Chondrocyte (in vitro differentiated cells): ENCODE measurements at places on chromosomes 6 and 20.

DNA sequence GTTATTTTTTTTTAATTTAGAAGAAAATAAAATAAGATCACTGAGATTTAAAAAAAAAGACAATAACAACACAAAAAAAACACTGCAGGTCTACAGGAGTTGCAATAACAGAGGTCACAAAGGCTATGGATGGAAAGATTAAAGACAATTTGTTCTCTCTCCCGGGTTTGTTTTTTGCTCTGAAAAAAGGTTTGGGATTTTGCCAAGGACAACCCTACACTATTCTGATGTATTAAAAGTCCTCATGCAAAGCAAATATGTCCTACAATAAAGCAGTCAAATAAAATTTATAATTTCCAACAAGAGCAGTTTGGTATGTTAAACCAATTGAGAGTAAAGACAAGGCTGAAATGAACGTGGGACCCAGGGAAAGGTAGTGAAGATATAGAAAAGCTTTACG lies 55.6 kb downstream of the PTPRK start:
- DNase-seq, result no peak

DNA sequence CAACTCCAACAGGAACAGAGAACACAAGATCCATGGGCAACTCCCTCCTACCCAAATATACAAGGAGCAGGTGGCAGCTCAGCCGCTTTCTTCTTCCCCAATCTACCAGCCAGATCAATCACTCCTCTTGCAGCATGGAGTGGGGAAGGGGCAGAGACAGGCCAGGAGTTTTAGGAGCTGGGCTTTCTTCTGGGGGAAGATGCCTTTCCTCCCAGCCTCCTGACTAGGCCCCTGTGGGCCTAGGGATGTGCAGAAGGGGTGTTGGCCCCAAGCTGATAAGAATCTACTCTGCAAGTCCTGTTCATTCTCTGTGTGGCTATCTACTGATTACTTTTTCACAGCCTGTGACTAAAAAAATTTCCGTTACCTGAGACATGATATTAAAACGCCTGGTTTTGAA lies 189.0 kb downstream of the BCAS1 start:
- DNase-seq, result no peak

- DNase-seq, result no peak
Observed at GRCh38 chr6:15378272-15378671, 132.4 kb downstream of the JARID2 start.

DNA sequence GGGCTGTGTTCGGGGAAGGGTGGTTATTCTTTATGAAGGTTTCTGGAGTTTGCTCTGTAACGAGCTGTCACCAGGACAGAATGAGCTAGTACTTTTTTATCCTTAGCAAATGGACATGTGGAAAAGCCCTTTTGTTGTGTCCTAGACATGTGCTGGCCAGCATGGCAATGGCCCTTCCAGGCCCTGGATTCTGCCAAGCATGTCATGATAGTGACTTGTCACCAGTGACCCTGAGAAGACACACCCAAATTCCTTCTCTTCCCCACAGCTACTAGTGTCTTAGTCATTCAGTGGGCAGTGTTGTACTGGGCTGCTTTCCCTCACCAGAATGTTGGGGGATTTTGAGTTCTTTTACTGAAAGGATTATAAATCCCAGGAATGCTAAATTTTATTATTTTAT lies 74.0 kb upstream of the XRN2 start:
- no peak for DNase-seq

DNA sequence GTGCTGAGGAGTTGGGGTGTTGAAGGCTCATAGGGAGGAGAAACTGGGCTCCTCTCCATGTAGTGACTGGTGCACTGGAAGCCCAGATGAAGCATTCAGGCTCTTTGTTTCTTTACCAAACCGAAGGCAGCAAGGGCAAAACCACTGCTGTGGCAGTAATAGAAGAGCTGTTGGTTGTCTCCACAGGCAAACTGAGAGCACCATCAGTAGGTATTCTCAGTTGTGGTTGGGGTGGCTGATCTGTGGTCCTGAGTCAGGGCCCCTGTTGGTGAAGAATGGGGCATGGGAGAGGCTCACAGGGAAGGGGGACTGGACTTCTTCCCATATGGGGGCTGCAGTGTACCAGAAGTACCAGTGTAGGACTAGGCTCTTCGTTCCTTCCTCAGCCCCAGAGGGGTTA lies 460.2 kb upstream of the IMPG1 start:
- no peak for DNase-seq

GRCh38 chr6:54877713-54878317 lies 31.2 kb downstream of the FAM83B start:
- no peak for DNase-seq

DNA sequence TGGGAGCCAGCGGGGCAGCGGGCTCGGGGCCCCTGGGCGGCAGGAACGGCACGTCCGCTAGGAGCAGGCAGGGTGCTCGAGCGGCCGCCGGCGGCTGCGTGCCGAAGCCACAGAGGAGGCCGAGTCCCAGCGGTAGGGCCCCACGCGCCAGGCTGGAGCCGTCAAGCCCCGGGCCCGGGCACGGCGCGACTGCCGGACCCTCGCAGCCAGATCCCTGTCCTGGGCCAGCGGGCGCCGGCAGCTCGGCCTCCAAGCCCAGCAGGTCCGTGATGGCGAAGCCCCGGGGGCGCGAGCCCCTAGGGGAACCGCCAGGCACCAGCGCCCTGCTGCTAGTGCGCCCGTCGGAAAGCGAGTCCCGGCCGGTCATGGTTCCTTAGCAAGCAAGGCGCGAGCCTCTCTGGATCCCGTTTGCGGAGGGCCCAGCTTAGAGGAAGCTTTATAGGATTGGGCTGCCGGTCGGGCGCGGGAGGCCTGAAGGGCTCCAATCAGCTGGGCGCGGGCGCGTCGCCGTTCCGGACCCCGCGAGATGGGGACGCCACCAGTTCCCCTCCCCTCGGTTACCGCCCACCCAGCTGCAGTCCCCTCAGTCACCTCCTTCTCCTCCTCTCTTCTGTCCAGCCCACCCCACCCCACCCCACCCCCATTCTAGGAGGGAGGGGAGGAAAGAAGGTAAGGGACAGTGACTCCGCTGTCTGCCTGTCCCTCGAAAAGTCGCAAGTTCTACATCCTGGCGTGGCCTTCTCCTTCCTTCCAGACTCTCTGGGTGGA lies at the start of gene VSX1:
Gene VSX1, minus strand, starts transcription at position 412 of the 768 bp plus-strand sequence. Its CDS starts 45 bp downstream, at position 367.
- no peak for DNase-seq

DNA sequence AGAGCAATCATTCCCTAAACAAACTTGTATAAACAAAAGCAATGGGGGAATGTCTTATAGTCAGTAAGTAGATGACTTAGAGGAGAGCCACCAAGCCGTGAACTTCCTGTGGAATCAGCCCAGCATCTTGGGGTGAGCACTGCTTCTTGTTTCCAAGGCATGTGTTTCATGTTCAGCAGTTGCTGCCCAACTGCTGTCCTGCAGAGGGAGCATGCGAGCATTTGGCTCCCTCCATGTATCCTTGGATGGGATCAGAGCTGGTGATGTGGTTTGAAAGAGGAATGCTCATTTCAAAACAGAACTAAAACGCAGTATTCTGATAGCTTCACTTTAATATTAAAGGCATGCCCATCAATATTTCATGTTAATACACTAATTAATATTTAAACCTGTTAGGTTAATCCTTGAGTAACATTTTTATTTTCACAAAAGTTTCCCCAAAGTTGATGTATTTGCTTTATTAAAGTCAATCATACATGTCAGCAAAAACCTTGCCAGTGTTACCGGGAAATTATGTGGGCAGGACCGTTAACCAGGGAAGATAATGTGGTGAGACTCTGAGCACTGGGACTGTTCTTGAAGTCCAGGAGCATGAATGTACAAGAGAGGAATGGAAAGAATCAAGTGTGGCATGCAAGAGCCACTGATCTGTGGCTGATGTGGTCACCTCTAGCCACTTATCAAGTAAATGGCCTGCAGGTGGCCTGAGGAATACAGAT lies 172.1 kb upstream of the GGTLC1 start:
- no peak for DNase-seq

DNA sequence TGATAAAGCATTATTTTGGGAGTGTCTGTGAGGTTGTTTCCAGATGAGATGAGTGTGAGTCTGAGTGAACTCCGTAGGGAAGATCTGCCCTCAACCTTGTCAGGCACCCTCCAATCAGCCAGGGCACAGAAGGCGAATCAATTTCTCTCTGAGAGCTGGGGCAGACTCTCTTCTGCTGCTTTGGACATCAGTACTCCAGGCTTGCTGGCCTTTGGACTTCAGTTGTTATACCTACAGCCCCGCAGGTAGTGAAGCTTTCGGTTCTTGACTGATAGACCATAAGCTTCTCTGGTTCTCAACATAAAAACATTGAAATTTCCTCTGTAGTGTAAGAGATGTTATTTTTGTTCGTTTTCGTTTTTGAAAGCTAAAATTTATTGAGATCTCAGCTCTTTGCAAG lies 71.4 kb downstream of the MAFB start:
- no peak for DNase-seq

- no peak for DNase-seq
Observed at GRCh38 chr20:50866831-50867230, 64.4 kb downstream of the ADNP start.

- no peak for DNase-seq
Observed at GRCh38 chr6:110573136-110573535, 96.7 kb upstream of the SLC22A16 start.

- DNase-seq, result no peak
Observed at GRCh38 chr6:85464260-85464644, 14.4 kb downstream of the NT5E start.

DNA sequence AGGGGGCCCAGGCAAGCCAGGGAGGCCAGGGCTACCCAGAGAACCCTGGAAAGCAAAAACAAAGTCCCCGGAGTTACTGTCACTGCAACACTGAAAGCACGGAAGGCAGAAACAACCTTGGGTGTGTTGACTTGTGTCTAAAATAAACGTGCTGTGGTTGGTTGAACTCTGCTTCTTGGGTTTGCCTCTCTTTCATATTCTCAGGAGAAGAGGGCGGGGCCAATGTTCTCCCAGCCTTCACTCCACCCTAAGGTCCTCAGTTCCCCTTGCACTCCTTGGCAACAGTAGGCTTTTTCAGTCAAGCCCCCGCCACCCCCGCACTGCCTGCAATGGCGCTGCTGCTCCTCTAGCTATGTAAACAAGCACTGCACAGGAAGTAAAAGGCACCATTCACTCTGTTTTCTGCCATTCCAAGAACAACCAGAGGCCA lies 60.9 kb downstream of the COL9A1 start:
- no peak for DNase-seq

- DNase-seq, result no peak
Observed at GRCh38 chr20:1283522-1284510, 17.7 kb downstream of the SNPH start.

DNA sequence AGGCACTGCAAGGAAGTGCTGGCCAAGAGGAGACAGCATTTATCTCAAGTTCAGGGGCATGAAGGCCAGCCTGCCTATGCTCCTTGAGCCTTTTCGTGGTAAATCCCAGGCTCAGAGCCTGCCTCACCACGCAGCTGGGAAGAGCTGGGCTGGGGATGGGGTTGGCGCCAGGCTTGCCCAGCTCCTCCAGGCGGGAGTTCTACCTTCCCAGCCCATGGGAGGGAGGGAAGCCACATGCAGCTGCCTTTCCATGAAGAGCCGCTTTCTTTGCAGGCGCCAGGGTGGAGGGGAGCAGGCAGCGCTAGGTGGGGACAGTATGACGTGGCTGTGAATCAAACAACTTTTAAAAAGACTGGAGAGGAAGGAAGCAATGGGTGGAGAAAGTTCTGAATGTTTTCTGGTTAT lies 19.5 kb upstream of the SIRT5 start:
- no peak for DNase-seq

GRCh38 chr6:44497807-44498206 lies 110.3 kb downstream of the CDC5L start:
- no peak for DNase-seq

- no peak for DNase-seq
Observed at GRCh38 chr6:112038268-112038667, 15.6 kb upstream of the CCN6 start.

DNA sequence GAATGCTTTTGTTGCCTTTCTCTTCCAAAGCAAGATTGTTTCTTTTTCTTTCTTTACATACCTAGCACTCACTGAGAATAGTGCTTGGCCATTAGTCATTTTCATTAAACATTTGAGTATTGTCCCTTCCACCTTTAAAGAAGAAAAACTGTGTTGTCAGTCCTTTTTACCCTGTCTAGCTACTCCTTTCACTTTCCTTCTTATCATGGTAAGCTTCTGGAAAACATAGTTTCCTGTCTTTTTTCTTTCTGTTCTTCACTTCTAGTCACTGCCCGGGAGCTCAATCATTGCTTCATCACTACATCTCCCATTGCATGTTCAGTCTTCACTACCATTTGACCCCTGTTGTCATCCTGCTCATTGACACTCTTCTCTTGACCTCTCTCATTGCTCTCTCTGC lies 12.1 kb downstream of the VAPB start:
- no peak for DNase-seq

DNA sequence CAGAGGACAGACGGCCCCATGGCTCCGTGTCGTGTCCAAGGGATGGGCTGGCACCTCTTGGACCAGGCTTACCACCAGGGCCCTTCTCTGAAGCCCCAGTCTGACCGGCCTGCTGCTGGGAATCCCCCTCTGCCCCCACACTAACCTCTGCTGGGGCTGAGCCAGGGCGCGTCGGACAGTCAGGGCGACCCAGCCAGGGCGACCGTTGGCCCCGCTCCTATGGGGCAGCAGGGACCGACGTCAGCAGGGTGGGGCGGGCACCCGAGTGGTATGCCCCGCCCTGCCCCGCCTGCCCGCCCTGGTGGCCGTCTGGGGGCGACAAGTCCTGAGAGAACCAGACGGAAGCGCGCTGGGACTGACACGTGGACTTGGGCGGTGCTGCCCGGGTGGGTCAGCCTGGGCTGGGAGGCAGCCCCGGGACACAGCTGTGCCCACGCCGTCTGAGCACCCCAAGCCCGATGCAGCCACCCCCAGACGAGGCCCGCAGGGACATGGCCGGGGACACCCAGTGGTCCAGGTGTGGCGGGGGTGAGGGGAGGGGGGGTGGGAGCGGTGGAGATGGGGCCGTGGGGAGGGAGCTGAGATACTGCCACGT lies at the start of gene SLC17A9:
Gene SLC17A9, plus strand, starts transcription at position 337 of the 595 bp plus-strand sequence. Its CDS starts 122 bp downstream, at position 459.
- no peak for DNase-seq

DNA sequence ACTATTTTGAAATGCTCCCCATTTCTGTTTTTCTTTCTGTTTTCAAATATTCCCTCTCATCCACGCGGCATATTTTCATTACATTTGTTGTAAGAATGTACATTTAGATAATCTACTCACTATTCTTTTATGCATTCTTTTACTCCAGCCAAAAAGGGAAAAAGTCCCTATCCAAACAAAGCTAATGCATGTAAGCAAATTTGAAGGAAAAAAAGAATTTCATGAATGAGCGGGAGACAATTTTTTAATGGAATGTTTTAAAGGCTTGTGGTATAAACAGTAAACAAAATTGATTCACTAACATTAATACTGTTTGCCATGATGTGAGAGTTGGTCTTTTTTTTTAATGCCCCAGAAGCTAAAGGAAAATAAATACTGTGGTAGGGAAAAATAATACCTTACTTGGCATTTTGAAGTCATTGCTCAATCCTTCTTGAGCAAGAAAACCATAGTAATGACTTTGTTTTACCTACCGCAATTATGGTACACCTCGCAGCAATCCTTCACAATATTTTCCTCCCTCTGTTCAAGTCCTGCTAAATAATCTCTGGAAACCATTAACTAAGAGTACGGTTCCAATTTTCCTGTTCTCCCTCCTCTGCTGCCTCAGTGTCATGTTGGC lies 79.0 kb downstream of the BACH2 start:
- DNase-seq, result no peak

GRCh38 chr6:118252474-118252873 lies 295.6 kb upstream of the PLN start:
- no peak for DNase-seq

GRCh38 chr6:158605266-158605878 lies 39.2 kb downstream of the DYNLT1 start:
- DNase-seq, result no peak

- DNase-seq, result peak; percentile 58
Observed at GRCh38 chr20:58584051-58584824, 66.8 kb upstream of the STX16 start.
